Hair follicular keratinocyte (primary cell): ENCODE measurements at places on chromosomes 7 and 10. TPM values are rescaled to one million over a fixed set of nuclear protein-coding genes. Genes with fewer than 3 reads are reported as not detected.

The PNLIPRP3 gene
- 51.1 and 103 TPM in 2 replicates for total RNA-seq

The ENKUR gene
- not detected in 2 replicates for total RNA-seq

The OR2A42 gene
- not detected in 2 replicates for total RNA-seq

The CDNF gene
- 0.11 and 0.47 TPM in 2 replicates for total RNA-seq

The VGF gene
- 0.08 TPM in 1 of 2 replicates, not detected in the other for total RNA-seq

The EPO gene
- not detected in 2 replicates for total RNA-seq

The CRHR2 gene
- not detected in 2 replicates for total RNA-seq

The CCDC7 gene
- total RNA-seq = 1.6 and 2.4 TPM in 2 replicates

The IDI2 gene
- total RNA-seq = not detected in 2 replicates

The ADIRF gene
- 23.8 and 44.7 TPM in 2 replicates for total RNA-seq

The ADAM8 gene
- 115 and 143 TPM in 2 replicates for total RNA-seq

The GIMAP7 gene
- total RNA-seq = not detected in 2 replicates
